ENCODE measurements at places on chromosomes 2 and 18. TPM values are rescaled to one million over a fixed set of nuclear protein-coding genes. Genes with fewer than 3 reads are reported as not detected.

ADI1 gene
- 23.0 TPM for total RNA-seq

MYO7B gene
- total RNA-seq = 0.45 TPM

EPB41L3 gene
- 6.0 TPM for total RNA-seq

WNT10A gene
- 2.9 TPM for total RNA-seq

PLEKHH2 gene
- total RNA-seq = 0.07 TPM

HAT1 gene
- total RNA-seq = 32.7 TPM

CNRIP1 gene
- 0.98 TPM for total RNA-seq

MYL1 gene
- not detected for total RNA-seq

DNA sequence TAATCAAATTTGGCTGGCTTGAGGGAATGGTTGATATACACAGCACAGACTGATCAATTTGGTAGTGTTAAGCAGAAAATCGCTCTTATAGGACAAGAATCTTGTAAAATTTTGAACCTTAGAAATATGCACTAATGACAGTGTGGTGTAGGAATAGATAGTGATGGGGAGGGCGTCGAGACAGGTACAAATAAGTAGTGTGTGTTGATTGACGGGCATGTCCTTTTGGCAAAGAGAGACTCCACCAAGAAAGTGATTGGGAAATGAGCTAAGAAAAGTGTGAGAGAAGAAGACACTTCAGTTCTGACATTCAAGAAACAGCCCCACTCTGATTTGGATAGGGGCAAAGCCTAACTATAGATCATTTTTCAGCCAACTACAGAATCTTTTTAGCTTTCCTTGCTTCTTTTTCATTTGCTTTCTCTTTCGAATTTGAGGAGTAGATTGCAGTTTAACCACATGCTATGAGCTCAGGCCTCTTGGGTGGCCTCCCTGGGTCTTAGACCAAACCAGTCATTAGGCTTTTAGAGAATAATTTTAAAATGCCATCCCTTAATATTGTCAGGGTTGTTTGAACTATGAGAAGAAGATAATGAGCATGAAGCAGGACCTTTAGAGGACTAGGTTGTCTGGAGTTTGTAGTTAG lies 127.1 kb downstream of the CERS6 start:
- no peak for DNase-seq

DNA sequence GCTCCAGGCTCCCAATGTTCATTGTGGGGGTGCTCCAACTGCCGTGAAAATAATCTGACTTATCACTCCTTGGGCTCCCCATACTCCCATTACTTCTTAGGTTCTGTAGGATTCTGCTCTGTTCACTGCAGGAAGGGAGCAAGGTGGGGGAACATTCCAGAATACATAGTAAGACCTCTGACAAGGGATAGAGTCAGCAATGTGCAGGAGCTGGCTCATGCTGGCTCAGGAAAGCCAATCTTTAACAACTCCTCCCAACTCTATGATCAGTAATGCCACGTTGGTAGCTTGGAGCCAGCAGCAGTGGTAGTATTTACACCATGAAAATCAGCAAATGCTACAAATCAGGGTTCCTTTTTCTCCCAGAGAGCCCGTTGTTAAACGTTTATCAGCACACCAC lies 44.4 kb downstream of the FECH start:
- no peak for DNase-seq

- no peak for DNase-seq
Measured at GRCh38 chr2:42136782-42137124, 32.4 kb upstream of the EML4 start.

DNA sequence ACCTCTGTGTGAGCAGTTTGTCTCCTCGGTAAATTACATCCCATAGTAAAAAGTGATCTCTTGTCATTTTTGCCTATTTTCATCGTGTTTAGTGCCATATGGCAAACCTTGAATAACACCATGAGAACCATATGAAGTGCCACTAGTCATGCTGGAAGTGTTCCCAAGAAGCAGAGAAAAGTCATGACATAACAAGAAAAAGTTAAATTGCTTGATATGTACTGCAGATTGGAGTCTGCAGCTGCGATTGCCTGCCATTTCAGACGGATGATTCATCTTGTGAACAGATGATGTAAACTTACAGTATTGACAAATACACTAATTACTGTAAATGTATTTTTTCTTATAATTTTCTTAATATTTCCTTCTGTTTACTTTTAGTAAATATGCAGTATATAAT lies 846.7 kb downstream of the BCL11A start:
- no peak for DNase-seq

DNA sequence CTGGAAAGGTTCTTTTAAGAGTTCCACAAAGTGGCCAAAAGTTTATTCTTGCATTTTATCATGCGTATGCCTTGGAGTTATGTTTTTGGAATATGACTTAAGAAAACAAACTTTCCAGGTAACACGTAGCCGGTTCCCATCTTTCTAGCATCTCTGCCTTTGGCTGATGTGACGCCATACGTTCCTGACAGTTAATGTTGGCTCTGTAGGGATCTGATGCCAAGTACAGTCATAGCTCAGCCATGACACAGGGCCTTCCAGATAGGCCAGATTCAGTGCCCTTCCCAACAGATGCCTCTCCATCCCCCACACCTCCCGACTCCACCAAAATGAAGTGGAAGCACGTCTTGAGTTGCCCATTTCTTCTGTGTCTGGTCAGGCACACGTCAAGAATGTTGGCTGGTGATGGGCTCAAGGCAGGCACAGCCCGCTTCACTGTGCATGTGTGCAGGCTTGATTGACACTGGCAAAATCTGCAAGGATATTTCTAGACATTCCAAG lies 51.0 kb upstream of the THOC1 start:
- no peak for DNase-seq

- no peak for DNase-seq
Measured at GRCh38 chr2:179255129-179255528, 9.5 kb downstream of the SESTD1 start.

DNA sequence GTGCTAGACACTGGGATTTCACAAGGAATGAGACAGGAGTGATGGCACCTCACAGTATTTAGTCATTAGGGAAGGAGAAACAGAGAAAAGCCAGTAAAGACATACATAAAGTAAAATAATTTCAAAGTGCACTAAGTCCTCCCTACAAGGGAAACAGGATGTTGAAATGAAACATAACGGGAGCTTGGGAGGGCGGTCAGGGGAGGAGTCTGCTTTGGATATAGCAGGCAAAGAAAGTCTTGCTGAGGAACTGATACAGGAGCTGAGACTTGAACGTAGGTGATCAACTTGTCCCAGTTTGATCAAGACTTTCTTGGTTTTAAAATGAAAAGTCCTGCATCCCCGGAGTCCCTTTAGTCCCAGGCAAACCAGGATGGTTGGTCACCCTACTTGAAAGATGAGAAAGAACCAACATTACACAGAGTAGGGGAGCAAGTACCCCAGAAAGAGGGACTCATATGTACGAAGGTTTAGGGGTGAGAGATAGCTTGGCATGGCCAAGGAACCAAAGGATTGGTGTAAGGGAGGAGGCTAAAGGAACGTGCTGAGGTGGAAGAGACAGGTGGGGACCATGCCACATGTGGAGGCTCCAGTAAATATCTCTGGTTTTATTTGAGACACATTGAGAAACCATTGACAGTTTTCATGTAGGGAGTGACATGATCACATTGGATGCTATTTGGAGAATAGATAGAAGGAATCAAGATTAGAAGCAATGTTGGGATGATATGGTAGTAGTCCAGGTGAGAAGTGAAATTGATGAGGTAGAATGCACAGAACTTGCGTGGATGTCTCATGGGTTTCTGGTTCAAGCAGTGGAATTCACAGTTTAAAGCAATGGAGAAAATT lies 28.4 kb downstream of the FBXO48 start:
- no peak for DNase-seq

DNA sequence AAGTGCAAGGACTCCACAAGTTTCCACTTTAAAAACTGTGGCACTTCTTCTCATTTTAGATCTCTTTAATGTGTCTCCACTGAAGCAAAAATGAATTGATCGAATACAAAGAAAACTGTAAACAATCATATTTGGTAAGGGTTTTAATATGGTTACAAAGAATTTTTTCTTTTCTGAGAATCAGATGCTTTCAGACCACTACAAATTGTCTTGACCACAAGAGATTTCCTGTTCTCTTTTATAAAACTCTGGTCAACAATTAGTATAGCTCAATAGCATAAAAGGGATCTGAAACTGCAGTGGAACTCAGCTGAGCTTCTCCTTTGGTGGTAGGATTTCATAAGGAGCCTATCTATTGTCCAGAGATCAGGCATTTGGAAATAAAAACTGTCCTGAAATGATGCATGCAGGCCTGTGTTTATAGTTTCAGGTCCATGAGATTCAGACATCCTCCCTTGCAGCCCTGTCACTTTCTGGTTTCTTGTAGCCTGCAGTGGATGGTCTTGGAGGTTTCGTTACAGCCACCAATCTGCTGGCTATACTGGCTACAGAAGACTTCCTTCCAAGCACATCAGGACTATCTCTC lies 120.0 kb downstream of the DOCK10 start:
- no peak for DNase-seq

DNA sequence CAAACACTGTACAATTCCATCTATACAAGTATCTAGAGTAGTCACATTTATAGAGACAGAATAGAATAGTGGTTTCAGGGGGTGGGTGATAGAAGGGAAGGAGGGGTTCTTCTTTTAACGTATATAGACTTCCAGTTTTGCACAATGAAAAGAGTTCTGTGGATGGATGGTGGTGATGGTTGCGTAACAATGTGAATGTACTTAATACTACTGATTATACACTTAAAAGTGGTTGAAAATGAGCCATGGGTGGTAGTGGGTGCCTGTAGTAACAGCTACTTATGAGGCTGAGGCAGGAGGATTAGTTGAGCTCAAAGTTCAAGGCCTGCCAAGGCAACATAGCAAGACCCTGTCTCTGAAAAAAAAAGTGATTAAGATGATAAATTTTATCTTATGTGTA lies 85.8 kb downstream of the SETBP1 start:
- no peak for DNase-seq

- DNase-seq = no peak
Measured at GRCh38 chr2:23574919-23575654, 190.1 kb downstream of the KLHL29 start.

DNA sequence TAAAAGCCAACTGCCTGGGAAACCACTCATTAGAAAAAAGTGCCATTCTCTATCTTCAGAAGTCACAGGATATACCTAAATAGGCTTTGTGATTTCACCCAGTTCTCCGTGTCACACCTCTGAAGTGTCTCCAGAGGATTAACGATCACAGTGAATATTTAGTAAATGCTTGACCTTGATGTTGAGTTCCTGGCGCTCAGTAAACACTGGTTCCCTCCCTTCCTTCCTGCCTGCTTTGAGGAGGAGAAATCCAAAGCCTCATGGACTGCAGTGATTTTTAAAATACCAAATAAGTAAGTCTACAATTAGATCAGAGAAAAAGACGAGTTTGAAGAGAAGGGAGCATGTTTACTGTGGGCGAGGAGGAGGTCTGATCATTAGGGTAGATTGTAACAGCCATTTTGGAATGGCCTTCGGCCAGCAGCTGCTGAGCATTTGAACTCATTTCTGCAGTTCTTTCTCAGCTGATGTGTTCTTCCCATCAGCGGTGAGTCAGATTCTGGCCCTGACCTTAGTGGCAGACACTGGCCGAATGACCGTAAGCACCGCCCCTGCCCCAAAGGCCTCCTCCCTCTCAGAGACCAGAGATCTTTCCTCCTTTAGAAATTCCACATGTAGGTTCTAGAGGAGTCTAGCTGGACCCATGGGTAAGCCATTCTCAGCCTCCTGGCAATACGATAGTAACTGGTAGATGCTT lies 62.1 kb upstream of the SLC16A14 start:
- no peak for DNase-seq
